Nephron progenitor cell (in vitro differentiated cells): ENCODE measurements at places on chromosomes 4 and X.
A peak's percentile ranks its signal among the peaks of the same experiment; 100 is the strongest.

GRCh38 chrX:115560978-115561604, at the start of gene PLS3:
PLS3 (plus strand) TSS chrX:115561174; CDS start chrX:115610251, 49,077 bp downstream.
- peak; percentile 84 for DNase-seq

GRCh38 chrX:10900585-10901289, 210.4 kb upstream of the HCCS start:
- no peak for DNase-seq

- no peak for DNase-seq
Measured at GRCh38 chr4:110224812-110225211, 26.4 kb upstream of the ELOVL6 start.

DNA sequence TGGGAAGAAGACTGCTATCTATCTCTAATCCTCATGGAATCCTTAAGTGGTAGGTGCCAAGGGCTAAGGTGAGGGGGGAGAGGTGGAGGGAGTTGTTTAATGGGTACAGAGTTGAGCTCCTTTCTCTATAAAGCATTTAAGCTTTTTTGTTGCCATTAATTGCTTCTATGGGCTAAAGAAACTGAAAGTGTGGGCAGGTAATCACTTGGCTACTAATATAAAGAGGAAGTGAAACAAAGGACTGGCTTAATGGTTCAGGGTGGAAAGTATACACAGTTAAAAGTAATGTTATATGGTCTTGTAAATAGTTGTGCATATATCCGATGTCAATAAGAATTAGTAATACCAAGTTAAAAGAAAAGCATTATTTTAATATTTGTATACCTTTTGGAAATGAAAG, 83.9 kb downstream of the POLA1 start:
- no peak for DNase-seq
